ENCODE measurements at places on chromosomes 6 and 20.

DNA sequence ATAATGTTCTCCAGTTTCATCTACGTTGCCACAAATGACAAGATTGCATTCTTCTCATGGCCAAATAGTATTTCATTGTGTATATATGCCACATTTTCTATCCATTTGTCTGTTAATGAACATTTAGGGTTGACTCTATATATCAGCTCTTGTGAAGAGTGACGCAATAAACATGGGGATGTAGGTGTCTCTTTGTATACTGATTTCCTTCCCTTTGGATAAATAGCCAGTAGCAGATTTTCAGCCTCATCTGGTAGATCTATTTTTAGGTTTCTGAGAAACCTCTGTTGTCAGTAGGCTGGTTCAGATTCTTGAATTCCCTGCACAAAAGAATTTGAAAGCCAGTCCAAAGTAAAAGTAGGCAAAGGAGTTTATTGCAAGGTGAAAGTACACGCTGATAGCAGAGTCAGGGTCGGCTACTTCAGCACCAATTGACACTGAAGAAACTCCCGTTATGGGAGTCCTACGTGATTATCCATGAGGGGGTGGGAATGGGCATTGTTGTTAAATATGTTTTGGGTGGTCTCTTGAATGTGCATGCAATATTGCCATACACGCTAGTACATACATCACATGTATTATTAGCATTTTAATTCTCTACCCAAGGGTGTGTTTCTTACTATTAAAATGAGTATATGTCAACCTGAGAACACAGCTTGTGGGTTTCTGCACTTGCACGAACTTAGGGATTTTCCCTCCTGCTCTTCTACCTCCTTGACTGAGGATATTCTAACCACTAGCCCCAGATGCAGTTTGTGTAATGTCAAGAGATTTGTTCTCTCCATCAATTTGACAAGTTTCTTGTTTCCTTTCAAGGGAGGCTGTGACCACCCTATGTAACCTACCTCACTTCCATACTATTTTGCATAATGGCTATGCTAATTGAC lies 14.4 kb upstream of the SLC17A2 start:
- no peak for DNase-seq

- no peak for DNase-seq
Measured at GRCh38 chr6:160781298-160781697, 79.3 kb downstream of the PLG start.

GRCh38 chr6:134020968-134021367 lies 31.5 kb downstream of the SLC2A12 start:
- DNase-seq: no peak

DNA sequence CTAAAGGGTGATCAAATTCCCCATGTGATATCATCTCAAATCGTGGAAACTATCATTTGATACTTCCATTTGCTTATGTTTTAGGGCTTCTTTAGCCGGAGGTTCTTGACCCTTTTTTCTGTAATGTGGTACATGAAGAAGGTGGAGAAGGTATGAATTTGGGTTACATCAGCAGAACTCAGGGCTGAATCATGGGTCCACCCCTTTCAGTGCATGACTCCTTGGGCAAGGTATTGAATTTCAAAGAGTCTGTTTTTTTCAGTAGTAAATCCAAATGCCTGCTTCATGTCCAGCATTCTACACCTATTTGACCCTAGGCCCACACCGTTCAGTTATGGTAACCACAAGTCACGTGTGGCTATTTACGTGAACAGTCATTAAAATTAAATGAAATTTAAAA lies 30.6 kb upstream of the QKI start:
- DNase-seq: no peak

DNA sequence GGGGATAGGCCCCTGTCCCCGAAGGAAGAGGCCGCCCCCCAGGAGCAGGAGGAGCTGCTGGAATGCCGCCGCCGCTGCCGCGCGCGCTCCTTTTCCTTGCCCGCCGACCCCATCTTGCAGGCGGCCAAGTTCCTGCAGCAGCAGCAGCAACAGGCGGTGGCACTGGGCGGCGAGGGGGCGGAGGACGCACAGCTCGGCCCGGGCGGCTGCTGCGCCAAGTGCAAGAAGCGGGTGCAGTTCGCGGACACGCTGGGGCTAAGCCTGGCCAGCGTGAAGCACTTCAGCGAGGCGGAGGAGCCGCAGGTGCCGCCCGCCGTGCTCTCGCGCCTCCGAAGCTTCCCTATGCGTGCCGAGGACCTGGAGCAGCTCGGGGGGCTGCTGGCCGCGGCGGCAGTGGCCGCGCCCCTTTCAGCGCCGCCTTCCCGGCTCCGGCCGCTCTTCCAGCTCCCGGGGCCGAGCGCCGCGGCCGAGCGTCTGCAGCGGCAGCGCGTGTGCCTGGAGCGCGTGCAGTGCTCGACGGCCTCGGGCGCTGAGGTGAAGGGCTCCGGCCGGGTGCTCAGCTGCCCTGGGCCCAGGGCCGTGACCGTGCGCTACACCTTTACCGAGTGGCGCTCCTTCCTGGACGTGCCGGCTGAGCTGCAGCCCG lies 630 bp downstream of the PPP1R3G start:
- DNase-seq: peak; percentile 70

Data from endothelial cell of umbilical vein (primary cell).